ENCODE measurements at places on chromosomes 2 and 18. TPM values are rescaled to one million over a fixed set of nuclear protein-coding genes. Genes with fewer than 3 reads are reported as not detected.

DNA sequence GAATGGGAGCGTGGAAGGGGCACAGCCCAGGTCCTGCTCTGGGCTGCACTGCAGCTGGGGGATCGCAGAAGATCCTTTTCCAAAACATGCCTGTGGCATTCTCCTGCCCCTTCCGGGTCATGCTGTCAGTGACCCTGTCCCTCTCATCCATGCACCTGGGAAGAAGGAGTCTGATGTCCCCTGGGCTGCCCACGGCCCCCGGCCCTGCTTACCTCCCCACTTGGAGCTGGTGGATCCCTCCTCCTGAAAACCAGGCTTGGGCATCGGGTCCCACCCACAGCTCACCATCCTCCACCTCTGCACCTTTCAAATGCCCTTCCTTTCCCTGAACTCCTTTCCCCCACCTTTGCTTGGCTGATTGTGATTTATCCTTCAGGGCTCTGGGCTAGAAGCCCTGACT is 11.8 kb downstream of the INHBB start:
- no peaks in the 10 kb centered on the region for H3K27me3 ChIP-seq
- no peaks in the 10 kb centered on the region for H3K36me3 ChIP-seq
- no peak overlapping the region for H3K27ac ChIP-seq
- DNase-seq, result no peak

- H3K4me3 ChIP-seq, result no peak overlapping the region
- no peaks in the 10 kb centered on the region for H3K27me3 ChIP-seq
- DNase-seq, result no peak
- no peaks in the 10 kb centered on the region for H3K36me3 ChIP-seq
- no peak overlapping the region for H3K27ac ChIP-seq
- no peaks in the 10 kb centered on the region for H3K4me1 ChIP-seq
Observed at GRCh38 chr2:229431327-229431954, 160.4 kb upstream of the PID1 start.

GRCh38 chr18:8165095-8165494 is 444.1 kb upstream of the RAB12 start:
- no peaks in the 10 kb centered on the region for H3K36me3 ChIP-seq
- H3K27ac ChIP-seq, result no peak overlapping the region
- H3K27me3 ChIP-seq, result no peaks in the 10 kb centered on the region
- H3K4me1 ChIP-seq, result no peaks in the 10 kb centered on the region

C1QL2 gene
- total RNA-seq, result not detected

- H3K27me3 ChIP-seq, result no peaks in the 10 kb centered on the region
- DNase-seq, result no peak
- peaks cover 7% of the 10 kb centered on the region for H3K36me3 ChIP-seq
- H3K4me1 ChIP-seq, result peaks cover 32% of the 10 kb centered on the region
- H3K27ac ChIP-seq, result peak overlapping the region; percentile 14
Observed at GRCh38 chr2:25380586-25381375, 39.1 kb upstream of the DNMT3A start.

GRCh38 chr2:238571661-238572372 is 145.1 kb downstream of the ASB1 start:
- no peaks in the 10 kb centered on the region for H3K27me3 ChIP-seq
- no peak overlapping the region for H3K27ac ChIP-seq
- DNase-seq, result no peak
- H3K4me3 ChIP-seq, result no peak overlapping the region

DNA sequence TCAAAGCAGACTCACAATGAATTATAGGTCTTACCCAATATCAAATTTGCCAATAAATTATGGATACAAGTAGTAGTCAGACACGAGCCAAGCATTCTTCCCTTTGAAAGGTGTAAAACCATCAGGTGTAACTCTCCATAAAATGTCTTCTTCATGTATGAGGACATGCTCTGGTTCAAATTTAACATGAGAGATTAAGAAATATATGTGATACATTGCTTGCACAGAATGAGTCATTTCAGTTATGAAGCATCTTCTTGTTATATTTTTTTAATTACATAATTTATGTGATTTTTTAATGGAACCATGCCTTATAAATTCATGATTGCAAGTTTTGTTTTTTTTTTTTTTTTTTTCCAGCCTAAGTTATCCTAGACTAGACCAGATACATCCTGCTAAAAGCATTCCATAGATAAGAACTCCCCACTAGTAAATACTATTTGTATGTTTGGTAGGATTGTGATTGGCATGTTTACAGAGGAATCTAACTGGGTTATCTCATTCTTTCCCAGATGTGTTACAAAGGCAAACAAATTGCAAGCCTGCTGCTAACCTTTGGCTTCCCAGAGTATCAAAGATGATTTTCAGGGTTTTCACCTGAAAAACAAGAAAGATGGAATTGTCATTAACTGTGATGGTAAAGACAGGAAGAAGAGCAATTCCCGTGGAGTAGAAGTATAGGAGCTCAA is 621.9 kb downstream of the XIRP2 start:
- H3K4me1 ChIP-seq, result no peaks in the 10 kb centered on the region
- no peak overlapping the region for H3K4me3 ChIP-seq
- no peaks in the 10 kb centered on the region for H3K36me3 ChIP-seq

- H3K4me1 ChIP-seq, result peaks cover 30% of the 10 kb centered on the region
- H3K27me3 ChIP-seq, result no peaks in the 10 kb centered on the region
- H3K36me3 ChIP-seq, result peaks cover 8% of the 10 kb centered on the region
Observed at GRCh38 chr2:102736110-102736409, 25.8 kb upstream of the TMEM182 start.

NEB gene
- total RNA-seq, result 0.27 TPM

MALT1 gene
- total RNA-seq, result 23.9 TPM

DNA sequence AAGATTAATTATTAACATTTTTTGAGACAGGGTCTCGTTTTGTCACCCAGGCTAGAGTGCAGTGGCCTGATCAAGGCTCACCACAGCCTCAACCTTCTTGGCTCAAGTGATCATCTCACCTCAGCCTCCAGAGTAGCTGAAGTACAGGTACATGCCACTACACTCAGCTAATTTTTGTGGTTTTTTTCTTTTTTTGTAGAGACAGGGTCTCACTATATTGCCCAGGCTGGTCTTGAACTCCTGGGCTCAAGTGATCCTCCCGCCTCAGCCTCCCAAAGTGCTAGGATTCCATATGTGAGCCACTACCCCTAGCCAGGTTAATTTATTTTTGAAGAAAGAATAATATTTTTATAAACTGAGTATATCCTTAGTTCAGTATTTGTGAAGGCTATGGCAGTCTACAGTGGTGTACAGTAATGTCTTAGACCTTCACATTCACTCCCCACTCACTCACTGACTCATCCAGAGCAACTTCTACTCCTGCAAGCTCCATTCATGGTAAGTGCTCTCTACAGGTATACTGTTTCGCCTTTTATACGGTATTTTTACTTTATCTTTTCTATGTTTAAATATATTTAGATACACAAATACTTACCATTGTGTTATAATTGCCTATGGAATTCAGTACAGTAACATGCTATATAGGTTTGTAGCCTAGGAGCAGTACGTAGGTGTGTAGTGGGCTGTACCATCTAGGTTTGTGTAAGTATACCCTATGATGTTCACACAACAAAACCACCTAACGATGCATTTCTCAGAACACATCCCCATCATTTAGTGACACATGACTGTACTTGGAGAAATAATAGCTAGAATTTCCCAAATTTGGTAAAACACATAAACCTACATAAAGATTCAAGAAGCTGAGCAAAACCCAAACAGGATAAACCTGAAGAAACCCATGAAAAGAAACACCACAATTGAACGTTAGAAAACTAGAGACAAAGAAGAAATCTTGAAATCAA is 38.6 kb downstream of the MGAT4A start:
- H3K4me3 ChIP-seq, result peak overlapping the region; percentile 20
- peaks cover 45% of the 10 kb centered on the region for H3K36me3 ChIP-seq
- H3K4me1 ChIP-seq, result peaks cover 54% of the 10 kb centered on the region

DNA sequence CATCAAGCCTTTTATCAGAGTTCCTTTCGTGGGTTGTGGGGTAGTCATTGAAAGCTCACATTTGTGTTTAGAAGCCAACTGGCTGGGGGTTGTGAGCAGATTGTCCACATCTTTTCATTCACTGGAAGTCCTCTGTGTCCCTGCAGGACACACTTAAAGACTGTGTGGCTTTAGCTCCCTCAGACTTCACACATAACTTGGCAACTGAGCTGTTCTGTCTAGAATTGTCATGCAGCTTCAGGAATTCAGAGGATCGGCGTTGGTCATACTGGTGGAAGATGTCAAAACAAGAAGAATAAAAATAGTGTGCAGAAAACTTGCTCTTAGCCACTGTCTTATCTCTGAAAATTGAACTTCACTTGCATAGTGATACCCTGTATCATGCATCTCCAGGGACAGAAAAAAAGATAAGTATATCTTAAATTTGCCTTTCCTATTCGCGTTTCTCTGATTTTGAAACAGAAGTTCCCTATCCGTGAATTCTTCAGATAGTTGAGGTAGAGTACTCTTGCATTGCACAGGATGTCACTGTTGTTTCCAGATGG is 49.6 kb downstream of the TRAPPC12 start:
- H3K4me1 ChIP-seq, result peaks cover 1% of the 10 kb centered on the region
- H3K27me3 ChIP-seq, result no peaks in the 10 kb centered on the region
- H3K36me3 ChIP-seq, result peaks cover 36% of the 10 kb centered on the region
- no peak for DNase-seq

DNA sequence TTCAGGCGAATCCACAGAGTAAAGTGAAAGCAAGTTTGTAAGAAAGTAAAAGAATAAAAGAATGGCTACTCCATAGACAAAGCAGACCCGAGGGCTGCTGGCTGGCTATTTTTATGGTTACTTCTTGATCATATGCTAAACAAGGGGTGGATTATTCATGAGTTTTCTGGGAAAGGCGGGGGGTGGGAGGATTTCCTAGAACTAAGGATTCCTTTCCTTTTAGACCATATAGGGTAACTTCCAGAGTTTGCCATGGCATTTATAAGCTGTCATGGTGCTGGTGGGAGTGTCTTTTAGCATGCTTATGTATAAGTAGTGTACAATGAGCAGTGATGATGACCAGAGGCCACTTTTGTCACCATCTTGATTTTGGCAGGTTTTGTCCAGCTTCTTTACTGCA is 59.8 kb downstream of the SLC4A3 start:
- H3K4me3 ChIP-seq, result no peak overlapping the region
- DNase-seq, result no peak
- peaks cover 17% of the 10 kb centered on the region for H3K27me3 ChIP-seq
- no peaks in the 10 kb centered on the region for H3K36me3 ChIP-seq

DNA sequence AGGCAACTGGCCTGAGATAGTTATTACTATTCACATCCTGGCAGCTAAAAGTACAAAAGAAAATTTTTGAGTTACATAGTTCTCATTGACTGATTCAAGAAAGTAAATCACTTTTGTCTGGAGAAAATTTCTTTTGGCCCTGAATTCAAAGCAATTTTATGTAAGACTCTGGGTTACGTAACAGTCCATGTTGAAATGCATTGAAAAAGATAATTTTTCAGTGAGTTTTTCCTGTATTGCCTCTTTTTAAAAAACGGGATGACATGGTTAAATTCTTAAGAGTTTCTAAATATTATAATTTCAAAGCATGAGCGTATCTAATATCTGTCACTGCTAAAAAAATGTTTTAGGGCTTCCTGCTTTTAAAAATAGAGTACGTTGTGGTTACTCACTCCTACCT is 72.7 kb downstream of the ANKRD12 start:
- no peak for DNase-seq
- peaks cover 10% of the 10 kb centered on the region for H3K4me1 ChIP-seq
- H3K27ac ChIP-seq, result peak overlapping the region; percentile 11
- H3K27me3 ChIP-seq, result no peaks in the 10 kb centered on the region
- H3K36me3 ChIP-seq, result peaks cover 46% of the 10 kb centered on the region

DNA sequence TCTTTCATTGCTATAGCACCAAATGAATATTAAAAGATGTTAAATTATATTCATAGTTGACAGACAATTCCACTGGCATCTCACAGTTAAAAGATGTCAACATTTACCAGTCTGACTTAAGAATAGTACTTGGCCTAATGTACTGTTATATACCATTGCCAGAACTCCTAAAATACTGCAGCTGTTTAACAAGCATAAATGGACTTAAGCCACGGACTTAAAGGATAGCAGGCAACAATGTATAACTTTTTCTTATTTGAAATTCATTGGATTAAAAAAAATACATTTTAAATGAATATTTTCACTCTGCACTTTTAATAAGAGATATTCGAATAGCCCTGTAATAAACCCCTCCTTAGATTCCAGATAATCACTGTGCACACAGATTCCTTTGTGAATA is 3.8 kb downstream of the TCF4 start:
- no peak overlapping the region for H3K27ac ChIP-seq
- H3K36me3 ChIP-seq, result no peaks in the 10 kb centered on the region
- peaks cover 34% of the 10 kb centered on the region for H3K27me3 ChIP-seq
- peaks cover 15% of the 10 kb centered on the region for H3K4me1 ChIP-seq

All from activated T-helper 2 cell treated with anti-CD3 and anti-CD28 coated beads, Interferon-gamma antibody, Interleukin-2, Interleukin-4, amounts not matched to agents 10 μg/mL and 5 μg/mL and 100 μg/mL, durations not matched to agents 14 hours and 24 hours and 36 hours (primary cell).